ENCODE measurements at places on chromosomes 16 and 17. TPM values are rescaled to one million over a fixed set of nuclear protein-coding genes. Genes with fewer than 3 reads are reported as not detected.

Gene NUBP1
- 20.9 TPM for total RNA-seq

Gene KRT31
- not detected for total RNA-seq

Gene FOXO3B
- 13.3 TPM for total RNA-seq

Gene RGS9
- 8.1 TPM for total RNA-seq

Gene ITGAL
- total RNA-seq = 5.4 TPM

Gene KCNG4
- total RNA-seq = not detected

Gene MYH3
- total RNA-seq = 4.9 TPM

Gene RUNDC3A
- 2.0 TPM for total RNA-seq

Gene MT1F
- 16.0 TPM for total RNA-seq

- no peak overlapping the region for H3K4me3 ChIP-seq
- no peak for DNase-seq
- H3K27me3 ChIP-seq = no peaks in the 10 kb centered on the region
Measured at GRCh38 chr16:63497408-63497807, 1461.2 kb upstream of the CDH8 start.

DNA sequence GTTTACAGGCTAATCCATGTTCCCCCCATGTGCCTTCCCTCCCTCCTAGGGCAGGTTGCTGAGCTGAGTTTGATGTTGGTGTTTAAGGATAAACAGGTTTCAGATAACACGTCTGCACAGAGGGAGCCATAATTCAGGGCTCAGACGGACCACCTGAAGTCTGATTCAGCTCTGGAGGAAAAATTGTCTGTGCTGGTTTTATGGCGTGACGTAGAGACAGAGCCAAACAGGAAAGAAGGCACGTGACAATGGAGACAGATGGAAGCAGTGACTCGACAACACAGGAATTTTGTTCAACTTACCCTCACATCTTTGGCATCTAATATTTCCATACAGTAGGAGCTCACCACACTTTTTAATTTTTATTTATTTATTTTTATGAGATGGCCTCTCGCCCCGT is 10.7 kb upstream of the USP10 start:
- no peak overlapping the region for H3K4me3 ChIP-seq
- H3K4me1 ChIP-seq = no peaks in the 10 kb centered on the region
- H3K36me3 ChIP-seq = no peaks in the 10 kb centered on the region
- no peak overlapping the region for H3K27ac ChIP-seq

DNA sequence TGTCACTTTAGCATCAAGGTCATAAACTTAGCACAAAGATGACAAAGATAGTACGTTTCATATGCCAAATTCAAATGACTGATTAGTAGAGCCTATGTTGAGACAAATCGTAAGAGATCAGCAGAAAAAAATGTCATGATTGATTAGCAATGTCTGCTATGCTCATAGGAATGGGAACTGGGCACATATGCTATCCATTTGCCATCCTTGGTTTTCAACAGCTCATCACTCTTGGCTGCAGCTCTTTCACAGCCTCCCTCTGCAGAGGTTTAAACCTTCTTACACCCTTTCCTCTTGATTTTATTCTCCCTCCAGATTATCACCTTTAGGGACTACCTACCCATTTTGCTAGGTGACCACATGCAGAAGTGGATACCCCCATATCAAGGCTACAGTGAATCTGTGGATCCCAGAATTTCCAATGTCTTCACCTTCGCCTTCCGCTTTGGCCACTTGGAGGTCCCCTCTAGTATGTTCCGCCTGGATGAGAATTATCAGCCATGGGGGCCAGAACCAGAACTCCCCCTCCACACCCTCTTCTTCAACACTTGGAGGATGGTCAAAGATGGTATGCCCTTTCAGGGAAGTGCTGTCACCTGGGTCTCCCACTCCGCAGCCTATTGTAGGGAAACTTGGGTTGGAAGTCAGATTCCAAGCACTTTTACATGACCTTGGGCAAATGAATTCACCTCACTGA is 16.2 kb downstream of the MPO start:
- no peaks in the 10 kb centered on the region for H3K4me1 ChIP-seq
- H3K36me3 ChIP-seq = no peaks in the 10 kb centered on the region
- no peaks in the 10 kb centered on the region for H3K27me3 ChIP-seq
- DNase-seq = peak; percentile 64
- no peak overlapping the region for H3K4me3 ChIP-seq

GRCh38 chr17:32936894-32937500 is 9.0 kb downstream of the TMEM98 start:
- H3K36me3 ChIP-seq = peaks cover 41% of the 10 kb centered on the region
- H3K27me3 ChIP-seq = no peaks in the 10 kb centered on the region
- DNase-seq = no peak
- H3K4me3 ChIP-seq = no peak overlapping the region

- no peaks in the 10 kb centered on the region for H3K4me1 ChIP-seq
- DNase-seq = no peak
- peaks cover 26% of the 10 kb centered on the region for H3K36me3 ChIP-seq
- H3K27me3 ChIP-seq = no peaks in the 10 kb centered on the region
- no peak overlapping the region for H3K4me3 ChIP-seq
- no peak overlapping the region for H3K27ac ChIP-seq
Measured at GRCh38 chr17:68418876-68419275, 38.4 kb downstream of the WIPI1 start.

DNA sequence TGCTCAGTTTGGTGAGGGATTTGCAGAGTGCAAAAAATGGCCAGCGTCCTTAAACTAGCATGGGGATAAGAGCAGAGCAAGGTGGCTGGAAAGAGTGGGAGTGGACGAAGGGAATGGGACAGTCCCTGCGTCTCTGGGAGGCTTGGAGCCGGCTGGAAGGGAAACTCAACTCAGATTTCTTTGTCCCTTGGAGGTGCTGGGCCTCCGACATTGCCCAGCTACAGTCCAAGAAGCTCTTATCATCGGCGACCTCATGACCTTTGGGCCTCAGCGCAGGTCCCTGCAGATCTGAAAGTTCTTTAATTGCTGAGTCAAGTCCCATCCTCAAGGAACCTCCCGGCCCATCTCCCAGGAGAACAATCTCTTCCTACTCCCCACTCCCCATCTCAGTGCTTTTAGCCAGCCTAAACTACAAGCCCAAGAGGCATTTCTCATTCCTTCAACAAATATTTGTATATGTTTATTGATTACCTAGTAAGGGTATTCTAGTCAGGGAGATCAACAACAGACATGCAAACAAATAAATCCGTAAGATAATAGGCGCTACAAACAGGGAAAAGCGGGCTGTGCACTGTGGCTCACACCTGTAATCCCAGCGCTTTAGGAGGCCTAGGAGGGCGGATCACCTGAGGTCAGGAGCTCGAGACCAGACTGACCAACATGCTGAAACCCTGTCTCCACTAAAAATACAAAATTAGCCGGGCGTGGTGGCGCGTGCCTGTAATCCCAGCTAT is 985 bp upstream of the TMEM107 start:
- H3K4me3 ChIP-seq = peak overlapping the region; percentile 52
- H3K27me3 ChIP-seq = no peaks in the 10 kb centered on the region
- H3K4me1 ChIP-seq = peaks cover 32% of the 10 kb centered on the region
- DNase-seq = no peak
- H3K27ac ChIP-seq = peak overlapping the region; percentile 88

DNA sequence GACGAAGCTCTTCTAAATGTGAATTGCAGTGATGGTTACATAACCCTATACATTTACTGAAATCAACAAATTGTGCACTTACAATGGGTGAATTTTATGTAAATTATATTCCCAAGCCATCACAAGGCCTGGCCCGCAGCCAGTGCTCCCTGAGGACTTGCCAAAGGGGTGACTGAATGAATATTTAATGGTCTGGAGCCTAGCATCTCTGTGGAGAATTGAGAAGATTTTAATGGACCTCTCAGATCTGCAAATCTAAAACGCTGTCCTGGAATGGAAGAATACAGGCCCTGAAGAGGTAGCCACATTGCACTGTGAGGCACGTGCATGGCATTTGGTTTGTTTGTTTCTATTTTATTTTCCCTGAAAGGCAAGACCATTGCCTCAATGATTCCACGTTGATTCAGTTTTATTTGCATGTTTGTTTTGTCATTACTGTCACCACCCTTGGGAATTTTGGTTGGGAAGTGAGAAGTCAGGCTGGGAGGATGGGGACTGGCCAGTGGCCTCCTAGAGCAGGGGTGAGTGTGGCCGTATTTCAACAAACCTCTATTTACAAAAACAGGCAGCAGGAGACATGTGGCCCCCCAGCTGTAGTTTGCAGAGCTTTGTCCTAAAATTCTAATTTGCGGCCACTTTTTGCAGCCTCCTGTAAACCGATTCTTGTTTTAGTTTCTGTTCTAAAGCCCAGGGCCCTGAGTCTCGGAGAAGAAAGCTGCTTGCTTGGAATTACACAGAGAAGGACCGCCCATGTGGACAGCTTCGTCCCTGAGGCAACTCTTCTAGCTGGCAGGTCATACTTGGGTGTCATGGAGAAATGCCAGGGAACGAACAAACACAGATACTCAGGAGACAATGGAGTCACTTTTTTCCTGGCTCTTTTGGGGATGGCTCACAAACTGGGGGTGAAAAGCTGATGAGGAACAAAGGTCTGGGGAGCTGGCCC is 40.5 kb upstream of the GCSH start:
- no peak for DNase-seq
- H3K36me3 ChIP-seq = no peaks in the 10 kb centered on the region
- H3K4me1 ChIP-seq = peaks cover 8% of the 10 kb centered on the region
- no peak overlapping the region for H3K4me3 ChIP-seq
- H3K27me3 ChIP-seq = no peaks in the 10 kb centered on the region

- no peaks in the 10 kb centered on the region for H3K36me3 ChIP-seq
- H3K4me1 ChIP-seq = no peaks in the 10 kb centered on the region
- H3K27ac ChIP-seq = no peak overlapping the region
Measured at GRCh38 chr16:17657045-17657444, 186.3 kb upstream of the XYLT1 start.

GRCh38 chr17:62614142-62614541 is 13.3 kb upstream of the MRC2 start:
- H3K27me3 ChIP-seq = no peaks in the 10 kb centered on the region
- H3K27ac ChIP-seq = peak overlapping the region; percentile 56
- no peak for DNase-seq
- H3K36me3 ChIP-seq = no peaks in the 10 kb centered on the region
- no peak overlapping the region for H3K4me3 ChIP-seq

- H3K36me3 ChIP-seq = no peaks in the 10 kb centered on the region
- peak overlapping the region; percentile 84 for H3K27ac ChIP-seq
- no peaks in the 10 kb centered on the region for H3K27me3 ChIP-seq
- DNase-seq = no peak
Measured at GRCh38 chr17:73324160-73324475, 12.3 kb upstream of the CDC42EP4 start.

- H3K4me1 ChIP-seq = peaks cover 43% of the 10 kb centered on the region
- H3K27ac ChIP-seq = no peak overlapping the region
- H3K27me3 ChIP-seq = no peaks in the 10 kb centered on the region
- no peak for DNase-seq
Measured at GRCh38 chr16:15966420-15966819, 17.0 kb downstream of the ABCC1 start.

DNA sequence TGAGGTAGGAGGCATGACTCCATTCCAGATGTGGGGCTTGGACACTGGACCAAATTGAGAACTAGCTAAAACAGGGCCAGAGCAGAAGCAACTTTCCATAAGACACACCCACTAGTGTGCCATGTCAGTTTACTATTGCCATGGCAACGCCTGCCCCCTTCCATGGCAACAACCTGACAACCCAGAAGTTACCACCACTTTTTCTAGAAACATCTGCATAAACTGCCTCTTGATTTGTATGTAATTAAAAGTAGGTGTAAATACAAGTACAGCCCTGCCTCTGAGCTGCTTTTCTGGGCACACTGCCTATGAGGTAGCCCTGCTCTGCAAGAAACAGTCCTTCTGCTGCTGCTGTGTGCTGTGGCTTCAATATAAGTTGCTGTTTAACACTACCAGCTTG is 19.5 kb upstream of the SCNN1B start:
- no peaks in the 10 kb centered on the region for H3K36me3 ChIP-seq
- H3K27ac ChIP-seq = no peak overlapping the region
- no peaks in the 10 kb centered on the region for H3K27me3 ChIP-seq

GRCh38 chr17:5788266-5788900 is 204.1 kb upstream of the NLRP1 start:
- no peak overlapping the region for H3K4me3 ChIP-seq
- H3K4me1 ChIP-seq = no peaks in the 10 kb centered on the region
- H3K36me3 ChIP-seq = no peaks in the 10 kb centered on the region
- no peak overlapping the region for H3K27ac ChIP-seq

GRCh38 chr16:24854607-24855171 is 8.9 kb downstream of the SLC5A11 start:
- H3K27me3 ChIP-seq = no peaks in the 10 kb centered on the region
- no peak for DNase-seq
- peaks cover 12% of the 10 kb centered on the region for H3K4me1 ChIP-seq
- H3K27ac ChIP-seq = no peak overlapping the region
- H3K36me3 ChIP-seq = no peaks in the 10 kb centered on the region

DNA sequence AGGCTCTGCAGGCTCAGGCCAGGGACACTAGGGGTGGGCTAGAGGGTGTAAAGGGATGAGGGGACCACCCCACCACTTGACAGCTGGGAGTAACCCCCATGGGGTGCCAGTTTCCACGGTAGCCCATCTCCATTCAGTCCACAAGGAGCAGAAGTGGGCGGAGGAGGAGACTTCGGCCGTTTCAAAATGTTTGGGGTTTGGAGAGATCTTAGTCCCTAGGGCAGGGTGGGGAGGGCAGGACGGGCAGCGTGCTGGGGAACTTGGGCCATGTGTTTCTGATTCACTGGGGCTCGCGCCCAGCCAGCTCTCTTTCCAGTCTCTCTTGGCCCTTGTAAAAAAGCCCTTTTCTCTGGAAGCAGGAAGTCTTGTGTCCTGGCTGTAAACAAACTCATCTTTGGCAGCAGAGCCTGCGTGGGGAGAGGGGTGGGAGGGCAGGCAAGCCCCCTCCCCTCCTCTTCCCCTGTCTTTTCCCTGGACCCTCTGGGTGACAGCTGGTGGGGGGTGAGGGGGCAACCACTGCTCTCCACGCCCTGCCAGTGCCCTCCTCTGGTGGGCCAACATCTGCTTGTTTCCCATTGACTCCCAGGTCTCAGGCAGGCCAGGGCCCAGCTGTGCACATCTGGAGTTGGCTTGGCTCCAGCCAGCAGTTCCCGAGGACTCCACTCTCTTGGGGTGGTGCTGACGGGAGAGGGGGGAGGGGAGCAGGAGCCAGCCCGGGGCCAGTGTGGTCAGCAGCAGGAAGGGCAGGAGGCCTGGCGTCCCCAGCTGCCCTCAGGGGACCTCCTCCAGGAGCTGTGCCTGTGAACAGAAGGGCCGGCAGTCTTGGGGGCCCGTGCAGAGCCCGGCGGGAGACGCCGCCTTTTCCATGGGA is 8.1 kb downstream of the CYGB start:
- peak overlapping the region; percentile 28 for H3K4me3 ChIP-seq
- peak overlapping the region; percentile 96 for H3K27ac ChIP-seq
- H3K36me3 ChIP-seq = no peaks in the 10 kb centered on the region

DNA sequence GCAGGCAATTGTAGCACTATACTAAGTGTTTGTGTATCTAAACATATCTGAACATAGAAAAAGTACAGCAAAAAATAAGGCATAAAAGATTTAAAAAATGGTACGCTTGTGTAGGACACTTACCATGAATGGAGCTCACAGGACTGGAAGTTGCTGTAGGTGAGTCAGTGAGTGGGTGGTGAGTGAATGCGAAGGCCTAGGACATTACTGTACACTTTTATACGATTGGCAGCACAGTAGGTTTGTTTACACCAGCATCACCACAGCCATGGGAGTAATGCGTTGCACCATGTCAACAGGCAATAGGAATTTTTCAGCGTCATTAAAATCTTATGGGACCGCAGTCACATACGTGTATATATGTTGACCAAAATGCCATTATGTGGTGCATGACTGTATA is 45.6 kb downstream of the DNAH9 start:
- DNase-seq = no peak
- H3K4me3 ChIP-seq = no peak overlapping the region
- H3K36me3 ChIP-seq = no peaks in the 10 kb centered on the region
- H3K4me1 ChIP-seq = no peaks in the 10 kb centered on the region
- no peaks in the 10 kb centered on the region for H3K27me3 ChIP-seq
- H3K27ac ChIP-seq = no peak overlapping the region
